Left renal cortex interstitium (tissue), 4 donors: ENCODE measurements at places on chromosomes 12 and 14. TPM values are rescaled to one million over a fixed set of nuclear protein-coding genes. Genes with fewer than 3 reads are reported as not detected.

SERPINA4 gene
- polyA plus RNA-seq, result 1.0 TPM

DNA sequence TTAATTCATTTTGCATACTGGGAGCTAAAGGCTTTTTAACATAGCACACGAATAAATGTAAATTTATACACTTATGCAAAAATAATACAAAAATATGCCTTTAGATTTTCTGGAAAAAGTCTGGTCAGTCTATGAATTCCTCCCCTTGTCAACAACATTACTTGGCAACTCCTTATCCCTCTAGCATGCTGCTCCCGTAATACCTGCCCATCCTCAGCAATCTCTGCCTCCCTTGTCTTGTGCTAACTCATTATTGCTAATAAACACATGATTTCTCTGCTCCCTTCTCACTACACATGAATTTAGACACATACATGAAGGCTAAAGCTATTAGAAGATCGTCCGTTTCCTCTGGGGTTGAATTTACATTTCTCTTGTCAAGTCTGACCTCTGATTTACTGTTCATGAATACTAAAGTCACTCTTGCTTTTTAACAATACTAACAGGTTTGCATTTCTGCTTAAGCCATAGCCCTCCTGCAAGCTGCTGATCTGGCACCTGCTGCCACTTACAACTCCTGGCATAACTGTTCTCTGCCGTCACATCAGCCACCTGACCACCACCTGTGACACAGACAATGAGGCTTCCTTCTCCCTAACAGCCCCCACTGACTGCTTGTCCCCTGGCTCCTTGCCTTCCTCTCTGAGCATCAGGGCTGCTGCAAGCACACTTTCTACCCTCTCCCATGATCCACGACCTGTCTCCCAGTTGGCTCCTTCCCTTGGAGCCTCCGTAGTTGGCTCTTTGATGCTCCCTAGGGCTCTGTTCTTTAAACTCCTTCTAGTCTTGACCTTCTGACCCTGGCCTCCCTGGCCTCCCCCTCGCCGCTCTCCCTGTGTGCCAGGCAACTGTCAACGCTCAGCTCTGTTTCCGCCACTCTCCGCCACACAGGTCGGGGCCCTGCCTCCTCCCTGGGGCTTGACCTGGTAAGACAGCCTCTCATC lies 177.6 kb downstream of the CALM1 start:
- DNase-seq, result no peak

GAS2L3 gene
- polyA plus RNA-seq, result 23.6 TPM

JAG2 gene
- polyA plus RNA-seq, result 6.8 TPM

AHNAK2 gene
- 1.4 TPM for polyA plus RNA-seq

TMPRSS12 gene
- polyA plus RNA-seq, result 0.16 TPM

ACRBP gene
- polyA plus RNA-seq, result 6.6 TPM

DNA sequence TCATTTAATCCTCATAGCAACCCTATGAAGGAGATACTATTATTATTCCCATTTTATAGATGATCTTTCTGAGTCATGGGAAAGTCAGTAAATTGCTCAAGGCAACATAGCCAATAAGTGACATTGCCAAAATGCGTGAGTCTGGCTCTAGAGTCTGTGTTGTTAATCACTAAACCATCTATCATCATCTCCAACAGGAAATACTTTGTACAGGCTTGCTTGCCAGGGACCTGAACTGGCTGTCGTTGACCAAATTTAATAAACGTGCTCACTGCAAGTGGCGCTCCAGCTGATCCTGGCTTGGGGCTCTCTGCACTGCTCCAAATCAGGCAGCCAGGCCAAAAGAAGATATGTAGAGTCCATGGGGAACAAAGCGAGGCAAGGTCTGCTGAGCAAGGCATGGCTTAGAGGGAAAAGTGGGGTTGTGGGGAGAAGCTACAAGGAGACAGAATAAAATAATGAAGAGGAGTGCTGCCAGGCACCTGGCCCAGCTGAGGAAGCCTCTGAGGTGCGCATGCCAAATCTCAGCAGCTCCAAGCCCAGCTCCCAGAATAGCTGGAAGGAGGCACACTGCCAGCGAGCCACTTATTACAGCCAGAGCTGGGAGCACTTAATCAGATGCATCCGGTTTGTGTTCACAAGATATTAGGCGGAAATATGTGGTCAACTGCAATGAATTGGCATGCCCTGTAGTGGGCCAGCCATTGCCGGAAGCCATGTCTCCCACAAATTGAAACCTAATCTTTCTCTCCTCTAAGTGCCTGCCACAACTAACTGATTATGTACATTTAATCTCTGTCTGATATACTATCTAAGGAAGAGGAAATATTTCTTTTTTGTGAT lies 43.3 kb upstream of the PTPRO start:
- DNase-seq, result no peak

MSI1 gene
- 31.9 TPM for polyA plus RNA-seq

GRCh38 chr12:26833743-26834490 lies 923 bp upstream of the ITPR2 start:
- DNase-seq, result peak; percentile 50

CIT gene
- polyA plus RNA-seq, result 21.9 TPM

DNA sequence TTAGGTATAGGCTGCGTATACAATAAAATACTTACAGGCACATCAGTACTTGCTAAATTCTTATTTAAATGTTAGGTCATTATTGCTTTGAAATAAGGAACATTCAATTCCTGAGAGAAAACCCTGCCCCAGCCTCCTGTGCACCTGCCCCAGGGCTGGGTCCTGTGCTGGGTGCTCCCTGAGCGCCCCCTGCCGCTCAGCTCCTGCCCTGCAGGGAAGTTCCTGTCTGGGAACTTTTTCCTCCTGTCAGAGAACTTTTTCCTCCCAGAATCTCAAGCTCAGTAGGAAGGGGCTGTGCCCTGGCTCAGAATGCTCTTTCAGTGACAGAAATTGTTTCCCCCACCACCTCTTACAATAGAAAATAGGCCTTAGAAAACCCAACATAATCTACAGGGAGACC lies 751.1 kb downstream of the TMEM121 start:
- DNase-seq, result no peak

DNA sequence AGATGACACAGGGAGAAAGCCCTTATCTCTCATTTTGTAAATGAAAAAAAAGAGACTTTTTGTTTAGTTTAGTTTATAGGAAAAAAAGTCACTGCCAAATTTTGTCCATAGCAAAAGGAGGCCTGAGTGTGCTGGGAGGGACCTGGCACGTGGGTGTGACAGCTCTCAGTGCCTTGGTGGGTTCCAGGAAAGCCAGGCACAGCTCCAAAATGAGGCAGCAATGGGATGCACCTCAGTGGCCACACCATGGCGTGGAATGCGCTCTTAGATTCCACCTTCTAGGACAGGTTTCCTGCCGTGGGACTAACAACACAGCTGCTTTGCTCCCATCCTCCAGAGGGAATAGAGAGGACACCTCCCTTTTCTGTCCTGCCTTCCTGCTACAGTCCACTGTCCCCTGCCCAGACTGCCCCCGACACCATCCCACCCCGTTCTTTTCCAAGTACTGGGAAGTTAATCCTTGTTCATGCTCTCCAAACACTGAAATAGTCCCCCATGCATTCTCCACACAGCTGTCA lies 207.6 kb downstream of the EMP1 start:
- no peak for DNase-seq

DNA sequence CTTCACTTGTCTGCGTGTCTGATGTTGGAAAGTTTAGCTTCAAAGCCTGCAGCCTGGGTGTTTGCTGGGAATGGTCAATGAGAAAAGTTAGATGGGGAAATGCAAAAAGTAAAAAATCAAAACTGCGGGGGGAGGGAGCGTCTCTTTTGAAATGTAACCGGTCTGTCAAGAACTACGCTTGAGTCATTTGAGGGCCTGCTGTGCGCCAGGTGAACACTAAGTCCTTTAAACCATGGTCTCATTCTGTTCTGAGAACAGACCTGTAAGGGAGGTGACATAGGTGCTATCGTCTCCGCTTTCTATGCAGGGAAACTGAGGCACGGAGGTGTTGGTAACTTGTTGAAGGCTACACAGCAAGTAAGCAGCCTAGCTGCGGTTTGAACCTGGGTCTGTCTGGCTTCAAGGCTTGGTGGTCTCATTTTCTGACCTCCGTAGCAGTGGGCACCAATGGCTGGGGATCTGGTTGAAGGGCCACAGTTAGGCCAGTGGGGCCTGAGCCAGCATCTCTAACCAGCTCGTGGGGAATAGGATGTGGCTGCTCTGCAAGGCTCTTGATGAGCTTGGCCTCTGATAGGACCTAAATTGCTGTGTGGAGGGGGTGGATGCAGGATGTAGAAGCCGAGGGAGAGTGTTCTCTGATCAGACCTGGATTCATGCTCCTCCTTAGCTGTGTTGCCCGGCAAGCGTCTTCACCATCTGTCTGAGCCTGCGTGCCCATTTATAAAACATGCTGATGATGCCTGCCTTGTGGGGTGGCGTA lies 41.5 kb downstream of the KCTD10 start:
- DNase-seq, result no peak

GRCh38 chr12:44677724-44678123 lies 198.4 kb downstream of the NELL2 start:
- DNase-seq, result no peak

DNA sequence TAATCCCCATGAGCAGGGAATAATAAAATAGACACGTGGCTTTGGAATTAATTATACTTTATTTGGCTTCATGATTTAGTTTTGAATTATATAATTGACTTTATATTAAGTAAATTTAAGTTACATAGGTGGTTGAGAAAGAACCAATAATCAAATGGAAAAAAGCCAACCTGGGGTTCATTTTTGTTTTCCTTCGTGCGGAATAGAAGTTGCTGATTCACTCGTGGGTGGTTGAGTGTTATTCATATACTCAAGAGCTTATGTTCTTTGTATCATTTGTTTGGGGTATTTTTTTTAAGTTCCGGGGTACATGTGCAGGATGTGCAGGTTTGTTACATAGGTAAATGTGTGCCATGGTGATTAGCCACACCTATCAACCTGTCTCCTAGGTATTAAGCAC lies 58.0 kb downstream of the ZNF664 start:
- no peak for DNase-seq

DNA sequence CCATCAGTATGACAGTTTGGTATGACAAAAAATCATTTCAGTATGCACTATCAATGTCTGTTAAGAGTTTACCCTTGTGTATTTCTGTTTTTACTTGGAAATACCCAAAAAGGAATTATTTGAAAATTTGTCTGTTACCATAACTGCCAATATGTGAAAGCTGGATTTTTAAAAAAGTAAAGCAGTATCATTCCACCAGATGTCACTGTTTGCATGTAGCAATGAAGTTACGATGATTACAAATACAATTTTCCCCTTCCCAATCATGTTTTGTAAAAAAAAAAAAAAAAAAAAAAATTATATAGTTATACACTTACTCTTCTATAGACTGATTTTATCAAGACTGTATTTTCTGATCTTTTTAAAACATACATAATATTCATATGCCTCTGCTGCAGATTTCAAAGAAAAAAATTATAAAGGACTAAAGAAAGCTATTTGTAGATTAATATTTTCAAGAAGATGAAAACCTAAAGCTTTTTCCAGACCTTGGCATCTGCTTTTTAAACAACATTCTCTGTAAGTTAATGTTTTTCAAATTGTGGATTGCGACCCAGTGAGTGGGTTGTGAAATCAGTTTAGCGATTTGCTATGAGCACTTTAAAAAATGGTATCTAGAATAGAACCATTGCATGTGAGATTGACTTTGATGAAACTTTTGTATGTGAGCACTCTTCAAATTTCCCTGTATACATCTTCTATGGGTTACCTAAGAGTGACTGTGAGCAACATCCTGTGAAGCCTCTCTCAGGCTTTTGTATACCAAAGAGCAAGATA lies 114.2 kb downstream of the TTC6 start:
- DNase-seq, result no peak

DEPDC4 gene
- 7.3 TPM for polyA plus RNA-seq

- DNase-seq, result no peak
Observed at GRCh38 chr14:56630707-56631106, 51.1 kb downstream of the TMEM260 start.

- no peak for DNase-seq
Observed at GRCh38 chr14:52977798-52978197, 26.9 kb upstream of the FERMT2 start.

CD163 gene
- polyA plus RNA-seq, result 8.2 TPM

KRT82 gene
- polyA plus RNA-seq, result not detected

- DNase-seq, result no peak
Observed at GRCh38 chr12:64203036-64203435, 19.1 kb downstream of the KICS2 start.

- DNase-seq, result no peak
Observed at GRCh38 chr14:103128631-103129300, 5.5 kb downstream of the TNFAIP2 start.

GRCh38 chr14:88143810-88144209 lies 138.9 kb downstream of the GPR65 start:
- no peak for DNase-seq

DNA sequence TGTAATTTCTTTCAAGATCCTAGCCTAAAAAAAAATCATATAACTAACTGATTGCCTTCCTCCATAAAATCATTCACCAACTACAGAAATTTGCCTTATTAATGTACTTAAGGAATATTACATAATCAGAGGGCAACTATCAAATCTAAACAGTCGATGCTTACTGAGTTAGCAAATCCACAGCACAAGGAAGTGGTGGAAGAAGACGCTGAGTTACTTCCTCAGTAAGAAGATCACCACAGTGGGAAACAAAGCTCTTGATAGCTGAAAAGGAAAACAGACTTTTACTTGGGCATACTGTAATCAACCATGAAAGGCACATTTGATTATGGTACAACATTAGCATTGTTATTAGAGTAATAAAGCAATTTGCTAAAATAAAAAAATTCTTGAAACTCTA lies 48.7 kb downstream of the HEATR5A start:
- no peak for DNase-seq

EID3 gene
- 4.0 TPM for polyA plus RNA-seq

ANHX gene
- not detected for polyA plus RNA-seq

RPS6KA5 gene
- polyA plus RNA-seq, result 8.7 TPM

DNA sequence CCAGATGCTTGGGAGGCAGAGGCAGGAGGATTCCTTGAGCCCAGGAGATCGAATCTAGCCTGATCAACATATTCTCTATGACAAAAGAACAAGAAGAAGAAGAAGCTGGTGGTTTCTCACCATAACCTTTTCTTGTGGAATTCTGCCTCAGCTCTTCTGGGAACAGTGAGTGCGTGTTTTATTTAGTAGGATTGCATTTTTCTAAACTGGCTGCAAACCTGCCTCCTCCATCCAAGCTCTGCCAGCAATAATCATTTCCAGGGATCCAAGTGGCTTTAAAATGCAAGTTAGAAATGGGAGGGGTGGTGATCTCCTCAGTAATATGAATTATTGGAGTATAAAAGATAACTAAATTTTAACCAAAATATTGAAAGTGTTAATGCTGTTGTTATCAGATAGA lies 46.1 kb upstream of the MMP17 start:
- DNase-seq, result no peak

GRCh38 chr12:11653215-11653753 lies 3.8 kb downstream of the ETV6 start:
- DNase-seq, result no peak

CLEC2A gene
- not detected for polyA plus RNA-seq

DYRK4 gene
- polyA plus RNA-seq, result 60.3 TPM

AICDA gene
- polyA plus RNA-seq, result 0.92 TPM

PUS7L gene
- polyA plus RNA-seq, result 12.1 TPM

DNA sequence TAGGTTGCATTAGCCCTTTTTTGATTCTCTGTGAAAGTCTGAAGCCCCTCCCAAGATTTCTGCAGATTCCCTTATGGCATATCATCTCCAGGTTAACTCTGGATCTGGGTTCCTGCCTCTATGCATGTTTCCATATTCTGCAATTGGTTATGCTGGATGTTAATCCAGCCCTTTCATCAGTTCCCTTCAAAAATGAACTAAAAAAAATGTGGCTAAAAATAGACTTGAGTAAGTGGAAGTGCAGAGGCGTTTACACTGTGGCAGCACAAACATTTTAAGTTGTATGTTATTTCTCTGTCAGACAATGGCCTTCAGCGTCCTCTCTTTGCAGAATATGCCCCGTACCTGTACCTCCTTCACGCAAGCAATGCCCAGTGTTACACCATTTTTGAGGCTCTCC lies 11.4 kb downstream of the MGST1 start:
- DNase-seq, result no peak

CLEC1B gene
- 2.0 TPM for polyA plus RNA-seq

- DNase-seq, result no peak
Observed at GRCh38 chr14:96247031-96247430, 9.0 kb upstream of the BDKRB1 start.
